ENCODE measurements at places on chromosomes 11 and 22.

- no peak for DNase-seq
Measured at GRCh38 chr11:13352711-13353110, 75.1 kb downstream of the BMAL1 start.

GRCh38 chr11:122342089-122342744, 226.2 kb upstream of the BLID start:
- DNase-seq: no peak

GRCh38 chr22:45169591-45170466, 6.1 kb downstream of the NUP50 start:
- DNase-seq: no peak

GRCh38 chr11:75654314-75654713, 14.5 kb downstream of the MAP6 start:
- no peak for DNase-seq

GRCh38 chr11:9858822-9859221, 194.9 kb downstream of the SWAP70 start:
- no peak for DNase-seq

Data from NCI-H2081 treated with DMSO at 0.1 percent for 48 hours (cell line).